ENCODE measurements at places on chromosomes 11 and 22.

DNA sequence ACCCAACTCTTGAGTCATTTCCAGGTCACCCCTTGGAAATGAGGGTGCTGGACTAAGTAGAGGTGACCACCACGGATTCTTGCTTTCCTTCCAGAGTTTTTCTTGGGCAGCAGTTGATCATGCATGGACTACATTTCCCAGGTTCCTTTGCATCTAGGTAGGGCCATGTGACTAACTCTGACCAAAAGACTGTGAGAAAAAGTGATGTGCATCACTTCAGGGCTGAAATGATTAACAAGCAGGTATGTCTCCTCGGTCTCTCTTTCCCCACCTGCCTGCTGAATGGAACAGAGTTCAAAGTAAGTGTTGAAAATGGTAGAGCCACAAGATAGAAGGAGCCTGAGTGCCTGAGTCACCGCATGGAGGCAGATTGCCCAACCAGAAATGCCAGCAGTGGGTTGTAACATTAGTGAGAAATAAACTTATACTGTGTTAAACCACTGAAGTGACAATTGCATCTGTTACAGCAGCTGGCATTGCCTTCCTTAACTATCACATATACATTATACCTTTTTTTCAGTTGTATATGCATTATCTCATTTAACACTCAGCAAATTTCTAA is 113.5 kb downstream of the MN1 start:
- DNase-seq: no peak

- peak; percentile 86 for DNase-seq
Measured at GRCh38 chr11:2700415-2701211, 819 bp upstream of the KCNQ1OT1 start.

DNA sequence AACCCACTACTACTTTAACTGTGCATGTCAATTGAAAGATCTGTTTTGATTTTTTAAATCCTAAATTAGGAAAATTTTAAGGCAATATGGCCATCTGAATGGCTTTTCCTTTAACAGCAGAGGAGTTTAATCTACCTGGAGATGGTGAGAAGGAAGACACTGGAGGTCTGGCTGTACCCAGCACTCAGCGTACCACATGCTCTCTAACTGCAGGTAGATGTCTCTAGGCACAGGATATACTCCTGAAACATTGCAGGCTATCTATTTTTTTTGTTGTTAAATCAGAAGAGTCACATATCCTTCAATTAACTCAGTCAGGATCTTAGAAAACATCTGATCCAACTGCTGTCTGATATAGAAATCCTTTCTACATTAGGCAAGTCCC is 17.3 kb upstream of the CASTOR1 start:
- no peak for DNase-seq

- DNase-seq: no peak
Measured at GRCh38 chr11:134644476-134645456, 232.7 kb upstream of the B3GAT1 start.

DNA sequence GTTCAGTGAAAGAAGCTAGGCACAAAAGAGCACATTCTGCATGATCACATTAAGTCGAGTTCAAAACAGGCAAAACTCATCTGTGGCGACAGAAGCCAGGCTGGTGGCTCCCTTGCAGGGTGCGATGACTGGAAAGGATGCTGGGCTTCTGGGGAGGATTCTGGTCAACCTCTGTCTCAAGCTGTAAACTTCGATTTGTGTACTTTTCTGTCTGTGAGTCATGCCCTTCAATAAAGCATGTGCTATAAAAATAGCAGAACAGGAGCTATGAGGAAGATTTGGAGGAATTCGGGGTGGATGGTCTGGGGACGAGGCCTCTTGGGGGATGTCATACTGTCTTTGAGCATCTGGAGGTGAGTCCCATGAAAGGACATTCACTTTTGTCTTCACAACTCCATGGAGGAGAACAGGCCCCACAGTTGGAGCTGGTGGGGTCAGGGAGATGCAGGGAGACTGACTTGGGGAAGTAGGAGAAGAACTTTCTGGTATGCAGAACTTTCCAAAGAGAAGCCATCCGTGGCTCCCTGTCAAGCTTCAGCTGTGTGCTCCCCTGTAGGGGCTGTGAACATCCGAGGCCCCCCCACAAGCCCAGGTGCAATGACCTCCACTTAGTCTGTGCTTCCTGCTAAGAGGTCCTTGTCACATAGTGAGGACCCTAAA is 77.8 kb upstream of the LINC01488 start:
- DNase-seq: no peak

- no peak for DNase-seq
Measured at GRCh38 chr22:39284142-39284980, 35.1 kb downstream of the RPL3 start.

GRCh38 chr11:62682518-62682917 is 3.6 kb upstream of the UBXN1 start:
- DNase-seq: no peak

DNA sequence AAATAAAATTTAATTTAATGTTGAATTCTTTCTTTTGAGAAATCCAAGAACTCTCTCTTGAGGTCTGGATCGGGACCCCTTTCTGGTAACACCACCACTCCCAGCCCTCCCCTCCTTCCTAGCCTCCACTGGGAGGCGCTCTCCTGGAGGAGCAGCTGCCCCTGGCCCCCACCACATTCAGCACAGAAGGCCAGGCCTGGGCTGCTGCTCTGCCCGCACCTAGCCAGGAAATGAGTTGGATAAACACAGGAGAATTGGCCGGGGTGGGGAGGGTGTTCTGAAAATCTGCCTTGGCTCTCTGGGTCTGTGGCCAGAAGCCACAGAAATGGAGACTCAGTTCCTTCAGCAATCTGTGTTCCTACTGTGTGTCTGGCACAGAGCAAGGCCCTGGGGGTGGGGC is 31.2 kb downstream of the C22orf42 start:
- DNase-seq: no peak

- peak; percentile 93 for DNase-seq
Measured at GRCh38 chr11:843818-844692, 1.4 kb downstream of the TSPAN4 start.

DNA sequence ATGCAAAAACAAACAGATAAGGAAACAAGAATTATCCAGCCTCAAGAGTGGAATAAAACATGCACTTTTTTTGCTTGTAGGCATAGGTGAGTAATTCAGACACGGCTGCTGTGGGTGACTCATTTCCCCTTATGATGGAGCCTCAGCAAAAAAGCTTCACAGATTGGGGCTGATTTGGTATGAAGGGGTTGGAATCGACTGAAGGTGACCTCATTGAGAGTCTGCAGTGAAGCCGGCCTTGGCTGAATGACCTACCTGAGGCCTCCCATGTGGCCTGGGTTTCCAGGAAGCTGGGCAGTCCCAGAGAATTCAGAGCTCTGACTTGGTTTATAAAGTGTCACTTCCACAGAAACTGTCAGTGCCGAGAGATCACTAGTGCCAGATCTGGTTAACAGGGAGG is 34.2 kb upstream of the VPREB1 start:
- DNase-seq: no peak

DNA sequence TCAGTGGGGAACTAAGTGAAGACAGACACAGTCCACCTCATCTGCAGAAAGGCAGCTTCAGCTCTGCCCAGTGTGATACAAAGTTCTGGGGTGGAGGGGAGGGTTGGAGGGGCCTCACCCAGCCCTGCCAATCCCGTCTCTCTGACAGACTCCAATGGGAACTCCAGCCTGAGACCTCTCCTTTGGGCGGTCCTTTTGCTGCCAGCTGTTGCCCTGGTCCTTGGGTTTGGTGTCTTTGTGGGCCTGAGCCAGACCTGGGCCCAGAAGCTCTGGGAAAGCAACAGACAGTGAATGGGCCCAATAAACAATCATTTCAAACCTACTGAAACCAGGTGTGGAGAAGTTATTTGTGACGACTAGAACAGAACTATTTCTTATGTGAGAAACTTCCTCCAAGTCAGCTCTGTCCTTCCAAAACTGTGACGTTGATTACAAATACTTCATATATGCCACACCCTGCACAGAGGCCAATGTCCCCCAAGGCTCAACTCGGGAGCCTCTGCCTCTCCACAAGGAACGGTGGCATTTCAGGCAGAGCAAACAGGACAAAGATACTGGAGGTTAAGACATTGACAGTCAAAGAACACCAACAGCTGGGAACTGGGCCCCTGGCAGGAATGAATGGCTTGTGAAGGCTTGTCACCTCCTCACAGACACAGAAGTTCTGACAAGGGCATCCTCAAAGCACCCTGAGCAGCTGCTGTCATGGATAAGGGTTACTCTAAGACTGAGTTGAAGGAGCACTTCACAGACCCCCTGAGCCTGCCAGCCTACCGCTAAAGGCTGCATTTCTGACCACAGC is 8.2 kb downstream of the ZP1 start:
- no peak for DNase-seq

GRCh38 chr11:20438637-20439036 is 51.1 kb downstream of the PRMT3 start:
- no peak for DNase-seq

GRCh38 chr11:29333993-29334775 is 682.6 kb downstream of the KCNA4 start:
- DNase-seq: no peak

GRCh38 chr22:43298062-43298801 is 44.9 kb downstream of the SCUBE1 start:
- no peak for DNase-seq

DNA sequence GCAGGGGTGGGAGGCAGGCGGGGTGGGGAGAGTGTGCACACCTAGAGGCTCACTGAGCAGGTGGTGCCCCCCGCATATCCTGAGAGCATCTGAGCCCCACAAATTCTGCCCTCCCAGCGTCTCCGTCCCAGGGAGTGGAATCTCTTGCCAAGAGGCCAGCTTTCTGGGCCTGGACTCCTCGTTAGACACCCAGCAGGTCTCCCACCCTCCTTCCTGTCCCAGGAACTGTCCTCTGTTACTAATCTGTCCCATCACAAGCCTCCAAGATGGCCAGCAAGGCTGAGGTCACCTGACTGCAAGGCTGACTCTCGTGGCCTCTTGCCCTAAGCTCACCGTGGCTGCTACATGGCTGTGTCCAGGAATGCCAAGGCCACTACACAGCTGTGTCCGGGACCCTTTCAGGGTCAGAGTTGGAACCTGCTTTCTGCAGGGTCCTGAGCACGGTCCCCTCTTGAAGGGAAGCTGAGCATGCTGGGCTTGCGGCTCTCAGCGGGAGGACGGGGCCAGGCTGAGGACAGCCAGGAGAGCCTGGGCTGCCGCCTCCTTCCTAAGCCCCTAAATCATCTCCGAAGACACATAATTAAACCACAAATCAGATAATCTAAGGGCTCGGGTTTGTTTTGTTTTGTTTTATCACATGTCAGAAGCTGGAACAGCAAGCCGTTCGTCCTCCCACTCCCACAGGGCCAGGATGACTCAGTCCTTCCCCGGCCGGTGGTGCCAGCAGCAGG is 1327.3 kb downstream of the TBC1D22A start:
- DNase-seq: peak; percentile 42

Measured in right lobe of liver (tissue), 6 donors.